ENCODE measurements at places on chromosomes 5 and 9. TPM values are rescaled to one million over a fixed set of nuclear protein-coding genes. Genes with fewer than 3 reads are reported as not detected.

DNA sequence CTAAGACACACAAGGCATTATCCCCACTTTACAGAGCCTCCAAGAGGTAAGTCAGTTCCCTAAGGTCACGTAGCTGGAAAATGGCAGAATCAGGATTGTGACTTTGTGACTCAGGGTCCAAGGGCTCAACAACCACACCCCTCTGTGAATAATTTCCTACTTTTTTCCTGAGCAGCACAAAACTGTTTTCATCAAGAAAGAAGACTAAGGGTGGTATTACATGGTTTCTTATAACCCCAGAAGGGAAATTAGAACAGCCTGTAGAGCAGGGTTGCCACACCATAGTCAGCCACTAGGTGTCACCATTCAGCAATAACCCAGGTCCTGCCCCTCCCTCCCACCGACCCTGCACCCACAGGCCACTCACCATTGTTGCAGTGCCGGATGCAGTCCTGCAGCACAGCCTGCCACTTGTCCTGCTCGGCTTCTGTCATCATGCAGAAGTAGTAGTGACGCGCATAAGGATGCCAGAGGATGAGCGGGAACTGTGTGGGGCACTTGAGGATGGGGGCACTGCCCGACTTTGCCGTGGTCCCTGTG, 72.1 kb downstream of the LRSAM1 start:
- DNase-seq, result no peak

- DNase-seq, result no peak
Observed at GRCh38 chr9:129459547-129460322, 161.2 kb downstream of the C9orf50 start.

DNA sequence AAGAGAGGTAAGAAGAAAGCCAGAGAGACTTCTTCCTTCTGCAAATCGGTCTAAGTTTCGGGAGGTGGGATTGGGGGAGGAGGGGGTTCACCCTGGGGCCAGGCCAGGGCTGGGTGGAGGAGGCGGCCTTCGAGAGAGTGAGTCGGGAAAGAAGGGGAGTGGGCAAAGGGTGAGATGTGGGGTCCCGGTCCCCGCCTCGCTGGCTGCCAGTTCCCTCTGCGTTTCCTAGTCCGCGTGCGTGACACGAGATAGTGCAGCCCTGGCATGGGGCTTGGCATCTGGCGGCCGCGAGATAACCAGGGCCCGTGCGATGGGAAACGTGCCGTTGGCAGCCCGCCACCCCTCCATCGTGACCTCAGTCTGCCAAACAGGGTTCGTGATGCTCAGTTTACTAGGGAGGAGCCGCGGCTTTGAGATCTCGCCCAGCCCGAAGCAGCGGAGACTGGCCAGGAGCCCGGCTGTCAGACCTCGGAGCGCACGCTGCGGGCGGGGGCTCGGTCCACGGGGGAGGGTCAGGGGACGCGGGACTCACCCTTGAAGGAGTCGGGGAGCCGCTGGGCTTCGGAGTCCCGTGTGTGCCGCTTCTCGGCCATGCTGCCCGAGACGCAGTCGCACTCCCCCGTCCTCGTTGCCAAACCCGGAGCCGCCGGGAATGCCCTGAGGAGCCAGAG, at the start of gene STOM:
Gene STOM, minus strand, starts transcription at position 656 of the 671 bp plus-strand sequence. Its CDS starts 63 bp downstream, at position 593.
- no peak for DNase-seq

GRCh38 chr5:143561219-143561618, 157.7 kb upstream of the NR3C1 start:
- DNase-seq, result no peak

DNA sequence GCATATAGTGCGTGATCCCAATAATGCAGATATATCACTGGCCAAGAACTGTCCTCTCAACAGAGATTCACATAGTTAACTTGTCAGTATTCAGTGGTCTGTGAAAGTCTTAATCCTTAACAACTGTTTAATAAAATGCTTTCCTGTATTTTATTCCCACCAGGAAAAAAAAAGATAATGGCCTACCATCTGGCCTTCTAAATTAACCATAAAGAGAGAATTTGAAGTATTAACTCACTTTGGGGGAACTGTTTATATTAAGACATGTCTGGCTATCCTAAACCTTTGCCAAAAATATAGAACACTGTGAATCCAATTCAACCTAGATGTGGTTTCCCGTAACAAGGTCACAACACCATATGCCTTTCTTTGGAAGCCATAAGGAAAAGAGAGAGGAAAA, 818 bp upstream of the FREM1 start:
- DNase-seq, result no peak

- no peak for DNase-seq
Observed at GRCh38 chr9:133825555-133826218, 87.5 kb upstream of the SARDH start.

DNA sequence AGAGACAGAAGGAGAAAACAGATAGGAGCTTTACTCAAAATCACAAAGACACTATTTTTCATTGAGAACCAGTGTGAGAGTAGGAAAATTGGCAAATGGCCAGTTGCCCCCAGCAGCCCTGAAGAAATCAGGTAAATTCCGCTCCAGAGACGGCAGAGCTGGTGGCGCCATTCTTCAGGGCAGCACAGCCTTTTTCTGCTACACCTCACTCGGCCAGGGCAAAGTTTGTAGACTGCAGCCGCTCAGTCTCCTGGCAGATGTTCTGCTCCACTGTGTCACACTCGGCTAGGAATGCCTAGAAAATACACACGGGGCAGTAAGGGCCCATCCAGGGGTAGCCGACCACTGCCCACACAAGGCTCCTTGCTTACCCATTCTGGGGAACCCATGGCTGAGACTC, 9.5 kb downstream of the BAG1 start:
- DNase-seq, result no peak

DNA sequence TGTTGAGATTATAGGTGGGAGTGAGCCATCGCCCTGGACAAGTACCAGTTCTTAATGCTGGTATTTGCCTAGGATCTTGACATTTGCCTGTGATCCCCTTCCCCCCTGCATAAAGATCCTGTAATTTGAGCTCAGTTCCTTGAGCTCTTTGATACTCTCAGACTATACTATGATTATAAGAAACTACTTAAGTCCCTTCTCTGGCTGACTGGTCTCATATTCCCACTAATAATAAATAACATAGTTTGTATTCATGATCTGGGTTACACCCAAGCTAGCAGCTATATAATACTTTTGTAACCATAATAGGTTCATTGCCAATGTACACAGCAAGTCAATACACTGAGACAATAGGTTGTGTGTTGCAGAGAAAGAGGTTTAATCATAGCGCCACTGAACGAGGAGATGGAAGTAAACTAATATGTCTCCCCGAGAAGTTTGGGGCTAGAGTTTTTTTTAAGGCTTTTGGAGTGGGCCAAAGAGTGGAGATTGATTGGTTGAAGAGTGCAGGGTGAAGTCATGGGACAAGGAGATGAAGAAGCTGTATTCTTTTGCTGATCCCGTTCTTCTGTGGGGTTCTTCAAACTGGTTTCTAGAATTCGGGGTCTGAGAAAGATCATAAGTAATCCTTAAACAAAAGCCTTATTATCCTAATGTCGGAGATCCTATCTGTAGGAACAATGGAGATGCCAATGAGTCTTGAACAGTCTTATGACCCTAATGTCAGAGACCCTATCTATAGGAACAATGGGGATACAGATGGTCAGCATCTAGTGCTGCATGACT, 20.7 kb upstream of the SHOC1 start:
- no peak for DNase-seq

GRCh38 chr5:136631186-136631585, 265.8 kb upstream of the TRPC7 start:
- no peak for DNase-seq

DNA sequence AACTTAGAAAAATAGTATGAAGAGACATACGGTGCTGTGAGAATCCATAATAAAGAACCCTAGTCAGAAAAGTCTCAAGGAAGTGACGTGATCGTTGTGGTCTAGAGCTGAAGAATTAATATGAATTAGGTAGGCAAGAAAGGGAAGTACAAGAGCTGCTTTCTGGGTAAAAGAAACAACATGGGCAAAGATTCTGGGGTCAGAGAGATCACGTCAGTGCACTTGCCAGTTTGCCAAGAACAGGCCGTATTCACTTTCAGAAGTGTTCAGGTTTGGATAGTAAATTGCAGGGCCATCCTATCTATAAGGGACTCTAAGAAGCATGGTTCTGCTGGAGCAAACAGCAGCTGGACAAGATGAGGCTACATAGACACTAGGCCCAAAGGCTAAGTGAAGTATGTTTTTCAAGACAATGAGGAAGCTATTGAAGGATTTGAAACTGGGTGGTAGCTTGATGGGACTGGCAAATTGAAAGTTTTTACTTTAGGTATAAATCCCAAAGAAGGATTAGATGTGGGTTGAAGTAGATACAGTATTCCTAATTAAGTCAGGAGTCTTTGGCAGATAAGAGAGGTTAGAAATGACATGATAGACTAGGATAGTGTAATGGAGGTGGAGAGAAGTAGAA, 4.8 kb upstream of the CHD1 start:
- no peak for DNase-seq

- DNase-seq, result no peak
Observed at GRCh38 chr5:14006823-14007520, 62.5 kb upstream of the DNAH5 start.

DNA sequence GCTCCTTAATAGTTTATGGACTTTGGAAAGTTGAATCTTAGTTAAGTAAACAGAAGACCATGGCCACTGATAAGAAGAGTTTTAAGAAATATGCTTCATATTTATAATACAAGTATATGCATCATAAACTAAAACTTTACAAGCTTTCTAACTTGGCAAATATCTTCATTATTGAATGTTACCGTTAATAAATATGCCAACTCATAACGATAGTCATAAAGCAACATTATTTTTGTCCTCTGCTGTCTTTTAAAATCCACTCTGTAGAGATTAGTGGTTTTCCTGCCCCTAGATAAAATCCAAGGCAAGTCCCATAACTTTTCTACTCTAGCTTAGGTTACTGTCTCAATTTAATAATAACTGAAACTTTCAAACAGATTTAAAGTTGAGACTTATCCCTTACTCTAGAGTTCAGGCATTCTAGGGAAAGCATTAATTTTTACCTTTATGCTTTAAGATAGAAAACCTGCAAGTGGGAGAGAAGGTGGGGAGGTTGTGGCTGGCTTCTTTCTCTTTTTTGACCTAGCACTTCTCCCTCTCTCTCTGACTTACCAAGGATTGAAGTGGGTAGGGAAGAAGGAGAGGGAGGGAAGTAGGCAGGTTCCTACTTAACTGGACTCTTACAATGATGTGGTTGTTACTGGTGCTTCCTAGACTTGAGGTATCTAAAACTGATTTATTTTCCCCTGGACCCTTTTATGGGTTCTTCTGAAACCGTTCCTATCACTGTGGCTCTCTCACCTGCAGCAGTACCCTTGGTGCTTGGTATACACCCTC, 29.6 kb downstream of the RNF145 start:
- no peak for DNase-seq

- no peak for DNase-seq
Observed at GRCh38 chr5:95217881-95218280, 67.0 kb downstream of the MCTP1 start.

DNA sequence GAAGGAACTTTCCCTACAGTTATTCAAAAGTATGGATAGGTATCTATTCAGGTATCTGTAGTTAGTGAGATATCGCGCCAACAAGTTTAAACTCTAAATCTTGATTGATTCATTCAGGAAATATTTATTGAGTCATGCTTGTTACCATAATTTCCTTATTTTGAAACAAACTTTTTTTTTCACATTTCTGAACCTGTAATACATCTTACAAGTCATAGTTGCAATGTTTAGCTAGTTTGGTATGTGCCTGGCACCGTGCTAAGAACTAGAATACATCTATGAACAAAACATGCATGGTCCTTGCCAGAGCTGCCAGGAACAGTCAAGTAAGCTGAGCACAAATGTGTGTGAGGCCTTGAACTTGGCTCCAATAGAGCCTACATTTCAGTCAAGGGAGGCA, 226.4 kb downstream of the PCSK5 start:
- DNase-seq, result no peak

DNA sequence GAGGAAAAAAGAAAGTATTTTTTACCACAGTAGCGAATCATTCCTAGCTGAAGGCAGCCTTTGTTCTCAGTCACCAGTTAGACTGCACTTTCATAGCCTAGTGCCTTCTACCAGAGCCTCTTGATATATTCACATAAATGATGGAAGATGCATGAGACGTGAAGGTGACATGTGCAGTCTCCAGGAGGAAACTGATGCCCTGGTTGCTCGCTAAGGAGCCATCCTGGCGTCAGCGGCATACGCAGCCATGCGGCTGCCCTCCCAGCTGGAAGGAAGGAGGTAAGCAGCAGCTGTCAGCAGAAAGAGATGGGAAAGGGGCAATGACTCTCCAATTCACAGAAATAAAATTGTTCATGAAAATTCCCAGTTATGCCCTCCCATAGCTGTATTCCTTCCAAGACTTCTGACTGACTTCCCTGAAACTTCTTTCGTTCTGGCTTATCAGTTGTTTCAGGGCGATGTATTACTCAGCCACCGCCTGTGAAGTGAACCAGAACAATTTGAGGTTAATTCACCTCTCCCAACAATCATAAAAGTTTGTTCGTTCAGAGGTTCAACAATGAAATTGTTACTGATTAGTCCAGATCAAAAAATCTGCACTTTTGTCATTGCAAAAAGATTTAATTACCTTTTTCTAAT, 331.2 kb downstream of the NR2F1-AS1 start:
- peak; percentile 37 for DNase-seq

DNA sequence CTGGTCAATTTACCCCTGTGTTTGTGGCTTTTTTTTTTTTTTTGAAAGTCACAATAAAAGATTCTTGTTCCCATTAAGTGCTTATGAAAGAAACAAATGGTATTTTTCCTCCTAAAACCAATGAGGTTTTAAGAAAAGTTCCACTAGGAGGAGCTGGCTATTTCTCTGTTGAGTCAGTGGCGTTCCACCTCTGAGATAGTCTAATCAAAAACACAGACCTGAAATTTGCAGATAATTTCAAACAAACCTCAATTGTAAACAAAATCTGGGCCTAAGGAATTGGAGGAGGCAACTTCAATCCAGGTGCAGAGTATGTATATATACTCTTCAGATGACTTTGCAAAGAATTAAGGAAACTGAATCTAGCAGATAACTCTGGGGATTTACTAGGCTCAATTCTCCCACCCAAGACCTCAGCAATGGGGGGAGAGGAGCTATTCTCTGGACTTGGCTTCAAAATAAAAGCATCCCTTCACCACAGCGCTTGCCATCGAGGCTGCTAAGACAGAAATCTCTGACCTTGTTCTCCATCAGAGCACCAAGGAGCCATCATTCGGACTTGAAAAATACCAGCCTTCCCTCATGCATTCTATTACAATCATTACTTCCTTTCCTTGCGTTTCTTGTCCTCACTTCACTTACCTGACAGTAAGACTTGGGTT, 52.4 kb downstream of the FANCC start:
- no peak for DNase-seq

DNA sequence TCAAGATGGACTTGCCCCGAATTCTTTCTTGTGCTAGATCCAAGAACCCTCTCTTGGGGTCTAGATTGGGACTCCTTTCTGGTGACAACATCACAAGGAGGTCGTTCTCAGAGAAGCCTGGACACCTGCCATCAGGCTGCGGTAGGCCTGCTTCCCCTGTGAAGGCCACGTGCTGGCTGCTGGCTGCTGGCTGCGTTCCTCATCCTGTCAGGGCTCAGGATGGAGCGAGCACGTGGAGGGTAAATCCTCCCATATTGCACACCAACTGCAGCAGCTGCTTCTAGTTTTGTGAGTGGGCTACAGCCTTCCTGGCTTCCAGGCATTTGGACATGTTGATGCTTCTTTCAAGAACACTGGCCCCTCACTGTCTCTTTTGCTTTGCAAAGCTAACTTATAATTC, 95.6 kb downstream of the HSPA4 start:
- no peak for DNase-seq

NXNL2 gene
- 3.1 TPM for total RNA-seq

PCDHB4 gene
- not detected for total RNA-seq

OSMR gene
- total RNA-seq, result 20.1 TPM

DHX29 gene
- total RNA-seq, result 22.9 TPM

SLC25A2 gene
- total RNA-seq, result 0.29 TPM

PPP3R2 gene
- total RNA-seq, result not detected

PCA3 gene
- not detected for total RNA-seq

GCNT4 gene
- total RNA-seq, result 2.3 TPM

TAS2R1 gene
- total RNA-seq, result not detected

Data from epithelial cell of proximal tubule (primary cell).